ENCODE measurements at places on chromosomes 4 and X. TPM values are rescaled to one million over a fixed set of nuclear protein-coding genes. Genes with fewer than 3 reads are reported as not detected.
A peak's percentile ranks its signal among the peaks of the same experiment; 100 is the strongest.

Gene CDS1
- total RNA-seq, result 24.4 TPM

Gene NEUROG2
- total RNA-seq, result not detected

Gene TENM3
- 1.9 TPM for total RNA-seq

Gene ASMT
- not detected for total RNA-seq

Gene FGD1
- 3.2 TPM for total RNA-seq

Gene RASSF6
- 1.9 TPM for total RNA-seq

Gene EDA
- 5.5 TPM for total RNA-seq

Gene TKTL1
- total RNA-seq, result not detected

DNA sequence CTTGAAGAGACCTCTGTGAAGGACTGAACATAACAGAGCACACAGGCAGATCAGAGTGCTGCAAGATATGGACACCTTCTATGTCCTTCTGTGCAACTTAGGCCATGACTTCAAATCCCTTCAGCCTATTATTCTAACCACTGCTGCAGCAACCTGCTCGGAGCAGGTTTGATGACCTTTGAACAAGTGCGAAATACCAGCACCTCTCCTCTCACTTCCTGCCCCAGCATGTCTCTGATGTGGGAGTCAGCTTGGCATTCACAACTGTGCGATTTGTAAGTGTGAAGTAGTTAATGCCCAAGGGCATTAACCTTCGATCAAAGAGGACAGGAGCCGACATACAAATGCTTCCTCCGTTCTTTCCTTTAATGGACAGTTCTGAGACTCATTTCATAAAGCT is 1.6 kb upstream of the EXOC1 start:
- no peak overlapping the region for H3K27ac ChIP-seq
- H3K4me1 ChIP-seq, result peaks cover 20% of the 10 kb centered on the region
- H3K36me3 ChIP-seq, result no peaks in the 10 kb centered on the region
- DNase-seq, result no peak
- no peak overlapping the region for H3K4me3 ChIP-seq

DNA sequence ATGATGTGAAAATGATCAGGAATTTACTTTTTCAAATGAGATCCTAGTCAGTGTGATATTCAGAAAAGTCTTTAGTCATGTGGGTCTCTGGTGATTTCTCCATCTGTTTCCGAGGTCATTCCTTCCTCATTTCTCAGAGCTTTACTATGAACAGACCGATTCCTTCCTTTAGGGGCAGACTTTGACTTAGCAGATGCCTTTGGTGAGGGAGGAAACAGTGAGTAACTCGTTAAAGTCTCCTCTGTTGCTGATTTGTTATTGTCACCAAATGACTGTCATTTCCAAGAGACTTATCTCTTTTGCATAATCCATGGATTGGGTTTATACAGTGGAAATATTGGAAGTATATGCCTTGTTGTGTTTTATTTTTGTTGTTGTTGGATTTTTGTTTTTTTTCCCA is 76.2 kb upstream of the CD99 start:
- H3K36me3 ChIP-seq, result peaks cover 45% of the 10 kb centered on the region
- no peak for DNase-seq
- H3K27me3 ChIP-seq, result no peaks in the 10 kb centered on the region
- H3K27ac ChIP-seq, result no peak overlapping the region

GRCh38 chr4:150149381-150149780 is 71.1 kb downstream of the DCLK2 start:
- no peak overlapping the region for H3K4me3 ChIP-seq
- no peaks in the 10 kb centered on the region for H3K36me3 ChIP-seq
- no peak overlapping the region for H3K27ac ChIP-seq
- peaks cover 4% of the 10 kb centered on the region for H3K4me1 ChIP-seq
- no peaks in the 10 kb centered on the region for H3K27me3 ChIP-seq
- no peak for DNase-seq

GRCh38 chr4:140829825-140830224 is 73.6 kb upstream of the TBC1D9 start:
- no peaks in the 10 kb centered on the region for H3K4me1 ChIP-seq
- DNase-seq, result no peak
- no peaks in the 10 kb centered on the region for H3K36me3 ChIP-seq
- no peak overlapping the region for H3K4me3 ChIP-seq
- no peaks in the 10 kb centered on the region for H3K27me3 ChIP-seq

DNA sequence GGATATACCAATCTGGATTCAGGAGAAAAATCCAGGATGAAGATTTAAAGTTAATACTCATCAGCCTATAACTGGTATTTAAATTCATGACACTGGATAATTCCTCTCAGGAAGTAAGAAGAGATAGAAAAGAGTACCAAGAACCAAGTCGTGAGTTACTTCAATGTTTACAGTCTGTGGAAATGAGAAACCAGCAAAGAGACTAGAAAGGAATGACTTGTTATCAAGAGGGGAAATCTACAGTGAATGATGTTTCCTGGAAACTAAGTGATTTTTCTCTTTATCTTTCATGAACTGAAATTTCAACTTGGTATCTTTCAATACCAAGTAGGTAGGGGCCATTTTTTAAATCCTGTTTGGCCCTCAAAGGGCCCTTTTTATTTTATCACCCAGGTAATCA is 217.9 kb upstream of the AFF2 start:
- no peaks in the 10 kb centered on the region for H3K4me1 ChIP-seq
- no peak for DNase-seq
- no peaks in the 10 kb centered on the region for H3K36me3 ChIP-seq

- no peak for DNase-seq
- H3K27ac ChIP-seq, result no peak overlapping the region
- H3K4me1 ChIP-seq, result peaks cover 9% of the 10 kb centered on the region
- no peaks in the 10 kb centered on the region for H3K27me3 ChIP-seq
These were observed 13.8 kb downstream of the GUCY1B1 start for GRCh38 chr4:155772459-155773195.

GRCh38 chr4:141246683-141247429 is 26.2 kb downstream of the ZNF330 start:
- no peak overlapping the region for H3K27ac ChIP-seq
- H3K4me3 ChIP-seq, result no peak overlapping the region
- H3K36me3 ChIP-seq, result no peaks in the 10 kb centered on the region
- H3K27me3 ChIP-seq, result no peaks in the 10 kb centered on the region
- no peak for DNase-seq

DNA sequence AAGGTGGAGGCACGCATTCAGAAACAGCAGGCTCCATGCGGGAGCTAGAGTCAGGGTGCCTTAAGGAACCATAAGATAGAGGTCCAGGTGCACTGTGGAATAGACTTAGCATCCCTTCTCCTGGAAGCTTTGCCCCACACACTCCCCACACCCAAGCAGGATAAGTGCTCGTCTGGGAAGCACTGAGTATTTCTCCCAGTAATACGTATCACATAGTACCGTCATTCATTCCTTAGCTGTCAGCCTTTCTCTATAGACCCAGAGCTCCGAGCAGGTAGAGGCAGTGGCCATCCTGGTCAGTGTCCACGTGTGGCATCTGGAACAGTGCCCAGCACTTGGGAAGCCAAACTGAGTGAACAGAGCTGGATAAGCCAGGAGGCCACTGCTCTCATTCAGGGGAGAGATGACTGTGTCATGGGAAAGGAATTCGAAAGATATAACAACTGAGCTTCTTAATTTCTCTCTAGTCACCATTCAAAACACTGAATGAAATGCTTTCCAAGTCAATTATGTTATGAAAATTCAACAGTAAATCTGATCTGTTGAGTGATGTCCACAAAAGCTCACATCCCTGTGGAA is 9.9 kb downstream of the APBB2 start:
- no peaks in the 10 kb centered on the region for H3K36me3 ChIP-seq
- peaks cover 46% of the 10 kb centered on the region for H3K4me1 ChIP-seq
- no peak overlapping the region for H3K4me3 ChIP-seq
- peak overlapping the region; percentile 8 for H3K27ac ChIP-seq

GRCh38 chrX:54358424-54359211 is 772 bp upstream of the WNK3 start:
- no peaks in the 10 kb centered on the region for H3K4me1 ChIP-seq
- no peaks in the 10 kb centered on the region for H3K27me3 ChIP-seq
- H3K27ac ChIP-seq, result no peak overlapping the region
- peak overlapping the region; percentile 52 for H3K4me3 ChIP-seq
- peak; percentile 51 for DNase-seq
- H3K36me3 ChIP-seq, result no peaks in the 10 kb centered on the region
